ENCODE measurements at places on chromosomes 7 and 10. TPM values are rescaled to one million over a fixed set of nuclear protein-coding genes. Genes with fewer than 3 reads are reported as not detected.

DNA sequence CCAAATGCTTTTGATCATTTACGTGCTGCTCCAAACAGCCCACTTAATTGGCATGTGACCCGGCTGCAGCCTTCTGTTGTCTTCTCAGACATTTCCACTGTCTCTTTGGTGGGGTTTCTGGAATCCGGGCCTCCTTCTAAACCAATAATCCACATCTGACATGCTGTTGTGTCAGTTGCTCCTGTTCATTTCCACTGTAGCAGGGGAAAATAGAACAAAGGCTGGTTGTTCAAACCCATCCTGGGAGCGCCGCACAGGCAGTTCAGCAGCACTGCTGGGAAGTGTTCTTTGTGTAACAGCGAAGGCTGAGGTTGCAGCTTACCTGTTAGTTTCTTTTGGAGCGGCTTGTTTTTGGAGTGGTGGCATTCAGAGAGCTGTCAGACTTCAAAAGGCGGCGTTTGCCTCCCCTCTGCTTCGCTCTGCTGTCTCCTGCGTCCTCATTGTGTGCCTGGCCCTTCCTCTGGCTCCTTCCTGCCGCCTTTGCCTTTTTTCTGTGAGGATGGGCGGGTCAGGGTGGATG is 149.4 kb downstream of the SNX10 start:
- DNase-seq, result no peak

- no peak for DNase-seq
Observed at GRCh38 chr7:17456541-17456940, 158.1 kb downstream of the AHR start.

DNA sequence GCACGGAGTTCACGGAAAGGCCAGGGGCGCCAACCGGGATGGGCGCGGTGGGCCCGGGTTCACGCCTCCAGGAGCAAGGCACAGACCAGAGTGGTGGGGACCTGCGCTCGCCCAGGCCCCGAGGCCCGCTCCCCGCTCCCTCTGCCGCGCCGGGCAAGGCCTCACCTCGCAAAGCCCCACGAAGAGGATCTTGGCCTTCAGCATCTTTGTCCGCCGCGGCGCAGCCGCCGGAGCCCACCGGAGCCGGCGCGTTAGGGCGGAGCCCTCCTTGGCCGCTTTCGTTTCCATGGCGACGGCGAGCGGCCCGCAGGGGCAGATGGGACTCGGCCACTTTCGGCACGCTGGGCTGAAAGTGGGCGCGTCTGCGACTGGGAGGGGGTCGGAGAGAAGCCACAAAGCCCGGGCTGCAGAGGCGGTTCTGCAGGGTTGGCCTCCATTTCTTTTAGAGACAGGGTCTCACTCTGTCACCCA is 944.4 kb upstream of the ZNF722 start:
- DNase-seq, result no peak

The HACD1 gene
- polyA plus RNA-seq, result 1.3 TPM

DNA sequence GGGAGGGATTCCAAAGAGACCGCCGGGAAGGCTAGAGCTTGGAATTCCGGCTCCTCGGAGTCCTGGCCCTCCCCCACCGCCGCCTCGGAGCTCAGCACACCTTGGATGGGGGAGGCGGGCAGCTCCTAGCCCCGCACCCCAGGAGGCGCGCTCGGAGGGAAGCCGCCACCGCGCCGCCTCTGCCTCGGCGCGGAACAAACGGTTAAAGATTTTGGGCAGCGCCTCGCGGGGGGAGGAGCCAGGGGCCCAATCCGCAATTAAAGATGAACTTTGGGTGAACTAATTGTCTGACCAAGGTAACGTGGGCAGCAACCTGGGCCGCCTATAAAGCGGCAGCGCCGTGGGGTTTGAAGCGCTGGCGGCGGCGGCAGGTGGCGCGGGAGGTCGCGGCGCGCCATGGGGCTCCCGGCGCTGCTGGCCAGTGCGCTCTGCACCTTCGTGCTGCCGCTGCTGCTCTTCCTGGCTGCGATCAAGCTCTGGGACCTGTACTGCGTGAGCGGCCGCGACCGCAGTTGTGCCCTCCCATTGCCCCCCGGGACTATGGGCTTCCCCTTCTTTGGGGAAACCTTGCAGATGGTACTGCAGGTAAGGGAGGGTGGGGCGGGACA is at the start of gene CYP26A1:
Gene CYP26A1 (plus strand): TSS at position 355 of the 608 bp plus-strand sequence. CDS start 42 bp downstream, at position 397.
- DNase-seq, result no peak

The NPFFR1 gene
- polyA plus RNA-seq, result not detected

DNA sequence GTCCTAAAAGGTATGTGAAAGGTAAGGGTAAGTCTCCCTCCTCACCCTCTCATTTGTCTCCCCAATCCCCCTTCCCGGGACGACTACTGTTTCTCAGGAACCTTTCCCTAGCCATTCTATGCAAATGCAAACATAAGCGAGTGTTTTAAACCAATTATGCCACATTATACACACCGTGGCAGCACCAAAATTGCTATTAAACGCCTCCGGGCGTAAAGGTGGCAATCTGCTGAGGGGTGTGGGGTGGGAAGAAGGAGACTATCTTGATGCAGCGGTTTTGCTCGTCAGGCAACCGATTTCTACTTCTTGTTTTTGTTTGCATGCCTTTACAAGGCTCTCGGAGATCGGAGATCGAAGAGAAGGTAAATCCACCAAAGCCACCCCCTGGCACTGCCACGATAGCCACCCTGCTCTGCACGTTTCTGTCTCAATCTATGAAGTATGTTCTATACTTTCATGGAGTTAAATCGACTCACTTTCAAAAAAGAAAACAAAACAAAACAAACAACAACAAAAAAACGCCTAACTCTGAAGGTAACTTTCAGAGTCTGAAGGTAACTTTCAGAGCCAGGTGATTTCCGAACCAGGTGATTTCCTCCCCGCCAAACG is 46.0 kb upstream of the CDK1 start:
- no peak for DNase-seq

GRCh38 chr7:48964074-48964473 is 39.7 kb downstream of the CDC14C start:
- DNase-seq, result no peak

The ADAMTS14 gene
- 0.13 TPM for polyA plus RNA-seq

The CYP26C1 gene
- not detected for polyA plus RNA-seq

DNA sequence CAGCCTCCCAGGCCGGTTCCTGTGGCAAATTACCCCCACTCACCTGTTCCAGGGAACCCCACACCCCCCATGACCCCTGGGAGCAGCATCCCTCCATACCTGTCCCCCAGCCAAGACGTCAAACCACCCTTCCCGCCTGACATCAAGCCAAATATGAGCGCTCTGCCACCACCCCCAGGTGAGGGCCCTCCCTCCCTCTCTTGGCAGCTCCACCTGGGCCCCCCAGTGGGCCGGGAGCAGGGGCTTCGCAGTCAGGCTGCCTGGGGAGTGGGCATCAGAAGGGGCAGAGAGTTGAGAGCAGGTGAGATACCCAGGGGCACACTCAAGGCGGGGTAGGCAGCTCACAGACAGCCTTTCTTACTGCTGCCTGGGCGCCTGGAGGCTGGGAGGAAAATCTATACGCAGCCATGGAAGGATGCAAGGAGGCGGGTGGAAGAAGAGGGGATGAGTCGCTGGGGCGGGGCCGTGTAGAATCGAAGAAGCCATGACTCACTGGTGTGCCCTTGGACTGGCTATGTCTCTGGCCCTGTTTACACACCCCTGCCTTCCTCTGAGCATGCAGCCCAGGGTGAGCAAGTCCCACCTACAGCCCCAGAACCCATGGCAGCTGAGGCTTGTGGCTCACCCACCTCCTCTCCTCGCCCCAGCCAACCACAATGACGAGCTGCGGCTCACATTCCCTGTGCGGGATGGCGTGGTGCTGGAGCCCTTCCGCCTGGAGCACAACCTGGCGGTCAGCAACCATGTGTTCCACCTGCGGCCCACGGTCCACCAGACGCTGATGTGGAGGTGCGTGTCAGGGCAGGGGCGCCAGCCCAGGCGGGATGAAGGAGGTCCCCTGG is 48.6 kb upstream of the PPIF start:
- DNase-seq, result no peak

The AQP1 gene
- polyA plus RNA-seq, result 19.1 TPM

- no peak for DNase-seq
Observed at GRCh38 chr7:131212114-131212513, 115.6 kb upstream of the MKLN1 start.

DNA sequence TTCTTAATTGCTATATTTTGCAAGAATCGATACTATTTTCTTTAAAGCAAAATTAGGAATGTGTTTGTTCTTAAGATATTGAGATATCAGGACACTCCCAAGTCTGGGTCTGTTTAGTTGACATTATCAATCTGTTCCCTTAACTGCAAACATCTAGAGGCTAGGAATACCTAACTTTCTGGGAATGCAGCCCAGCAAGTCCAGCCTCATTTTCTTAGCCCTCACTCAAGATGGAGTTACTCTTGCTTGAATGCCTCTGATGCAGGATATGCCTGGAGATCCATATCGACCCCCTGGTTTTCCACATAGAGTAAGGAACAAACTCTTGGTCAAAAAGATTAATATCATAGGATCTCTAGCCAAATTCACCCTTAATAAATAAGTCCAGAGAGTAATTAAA is 305.3 kb upstream of the COBL start:
- DNase-seq, result no peak

The PLCE1 gene
- polyA plus RNA-seq, result 0.23 TPM

The CDC14C gene
- 0.02 TPM for polyA plus RNA-seq

DNA sequence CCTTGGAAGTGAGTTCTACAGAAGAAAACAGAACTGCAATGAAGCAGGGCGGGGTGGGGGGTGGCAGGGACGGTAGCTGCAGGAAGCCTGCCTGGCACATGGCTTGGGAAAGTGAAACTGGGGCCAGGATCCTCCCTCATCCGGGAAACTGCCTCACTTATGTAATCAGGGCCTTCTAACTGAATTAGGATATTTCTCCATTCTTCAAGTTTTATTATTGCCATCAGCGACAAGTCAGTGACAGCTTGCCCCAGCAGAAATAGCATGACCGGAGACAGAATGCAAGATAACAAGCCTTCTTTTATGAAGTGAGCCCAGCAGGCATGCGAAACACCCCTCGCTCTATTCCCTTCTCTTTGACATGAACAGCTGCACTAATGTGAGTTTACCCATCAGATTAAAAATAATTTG is 77.5 kb upstream of the CACUL1 start:
- no peak for DNase-seq

DNA sequence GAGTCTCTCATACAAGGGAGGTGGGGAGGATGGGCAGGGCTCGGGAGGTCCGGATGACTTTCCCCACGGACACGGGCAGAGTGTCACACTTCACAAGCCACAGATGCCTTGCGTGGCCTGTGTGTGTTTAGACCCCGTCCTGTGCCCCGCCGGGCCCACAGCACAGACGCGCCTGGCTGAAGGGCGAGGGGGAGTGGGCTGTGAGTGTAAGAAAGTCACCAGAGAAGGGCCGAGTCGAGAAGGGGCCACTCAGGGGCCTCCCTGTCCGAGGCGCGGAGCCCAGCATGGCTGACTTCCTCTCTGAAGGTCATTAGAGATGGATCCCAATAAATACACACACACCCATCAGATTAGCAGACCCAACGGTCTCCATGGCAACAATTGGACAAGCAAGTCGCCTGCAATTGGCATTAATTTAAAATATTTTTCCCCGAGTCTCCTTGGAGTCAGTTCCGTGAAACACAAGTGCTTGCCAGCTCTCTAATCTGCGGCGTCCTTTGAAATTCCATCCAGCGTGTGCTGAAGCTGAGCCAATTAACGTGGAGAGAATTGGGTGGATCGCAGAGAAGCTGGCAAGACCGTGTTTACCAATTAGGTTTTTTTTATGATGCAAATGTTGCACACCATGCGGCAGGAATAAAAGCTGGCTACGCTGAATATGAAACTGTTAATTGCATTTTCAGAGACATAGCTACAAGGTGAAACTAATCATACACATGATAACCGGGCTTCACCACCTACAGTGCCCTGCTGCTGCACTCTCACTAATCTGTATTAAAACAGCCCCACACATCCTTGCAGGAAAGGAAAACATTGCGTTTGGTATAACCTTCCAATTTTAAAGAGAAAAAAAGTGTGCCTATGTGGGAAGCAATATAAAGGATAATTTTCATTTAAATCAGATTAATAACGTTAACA is 571.2 kb downstream of the PTPRN2 start:
- DNase-seq, result no peak

GRCh38 chr10:4850397-4850796 is 24.4 kb downstream of the AKR1E2 start:
- no peak for DNase-seq

The GSTO2 gene
- 1.8 TPM for polyA plus RNA-seq

The SYT15 gene
- 1.1 TPM for polyA plus RNA-seq

DNA sequence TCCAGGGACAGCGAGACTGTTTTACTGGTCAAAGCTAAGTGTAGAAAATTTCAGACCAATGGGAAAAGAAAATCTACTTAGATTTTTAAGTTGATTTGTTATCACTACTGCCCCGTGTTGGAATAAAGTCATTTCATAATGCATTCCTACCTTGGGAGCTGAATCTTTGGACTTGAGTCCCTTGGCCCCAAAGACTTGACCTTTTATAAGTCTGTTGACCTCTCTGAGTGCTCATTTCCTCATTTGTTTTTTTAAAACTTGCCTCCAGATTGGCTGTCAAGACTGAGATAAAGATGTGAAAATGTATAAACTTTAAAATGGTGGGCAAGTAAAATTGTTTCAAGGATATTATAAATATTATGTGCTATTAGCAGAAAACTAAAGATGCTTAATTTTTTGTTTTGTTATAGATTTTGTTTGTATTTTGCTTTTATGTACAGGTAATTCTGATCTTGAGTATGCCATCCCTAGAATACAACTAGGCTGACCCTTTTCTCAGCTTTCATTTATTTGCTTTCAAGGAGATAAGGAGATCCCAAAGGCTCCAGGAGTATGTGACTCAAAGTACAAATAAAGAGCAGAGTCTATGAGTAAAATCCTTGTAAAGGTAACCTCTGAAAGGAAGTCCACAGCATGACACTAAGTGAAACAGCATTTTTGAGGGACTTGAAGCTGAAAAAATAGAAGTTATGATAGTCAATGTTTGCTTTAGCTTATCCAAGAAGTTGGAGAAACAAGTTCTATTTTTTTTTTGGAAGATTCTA is 54.6 kb downstream of the TMEM26 start:
- DNase-seq, result no peak

GRCh38 chr10:116879817-116880216 is 30.5 kb downstream of the ENO4 start:
- no peak for DNase-seq

- DNase-seq, result no peak
Observed at GRCh38 chr10:83253011-83253671, 886.2 kb upstream of the GHITM start.

- DNase-seq, result no peak
Observed at GRCh38 chr10:111138544-111138943, 61.7 kb downstream of the ADRA2A start.

Data from liver (tissue), 10 donors.